Naive thymus-derived CD8-positive, alpha-beta T cell (primary cell): ENCODE measurements at places on chromosomes 2 and 18.

GRCh38 chr2:183029219-183029618 lies 9.0 kb downstream of the NCKAP1 start:
- peaks cover 50% of the 10 kb centered on the region for H3K27me3 ChIP-seq
- no peak overlapping the region for H3K27ac ChIP-seq
- no peak overlapping the region for H3K4me3 ChIP-seq

- peak; percentile 69 for DNase-seq
- no peak overlapping the region for H3K4me3 ChIP-seq
- peak overlapping the region; percentile 12 for H3K27ac ChIP-seq
Observed at GRCh38 chr2:157492189-157492773, 48.4 kb upstream of the CYTIP start.

DNA sequence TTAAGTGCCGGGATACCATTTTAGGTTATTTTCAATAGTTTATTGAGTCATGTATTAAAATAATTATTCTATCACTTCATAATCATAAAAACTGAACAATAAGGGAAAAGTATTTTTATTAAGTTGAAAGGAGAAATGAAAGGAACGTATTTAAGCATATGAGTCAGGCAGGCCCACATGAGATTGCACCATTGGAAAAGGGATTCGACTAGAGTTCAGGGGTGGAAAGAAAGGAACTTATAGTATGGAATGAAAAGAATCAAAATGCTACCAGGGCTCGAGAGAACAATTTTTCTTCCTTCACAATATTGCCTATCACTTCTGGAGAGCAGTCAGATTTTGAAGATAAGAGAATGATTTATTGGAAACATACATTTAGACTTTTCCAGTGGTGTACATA lies 516.5 kb upstream of the NETO1 start:
- no peaks in the 10 kb centered on the region for H3K4me1 ChIP-seq
- H3K36me3 ChIP-seq: no peaks in the 10 kb centered on the region
- DNase-seq: no peak
- no peak overlapping the region for H3K27ac ChIP-seq

- peaks cover 28% of the 10 kb centered on the region for H3K4me1 ChIP-seq
- peak overlapping the region; percentile 86 for H3K4me3 ChIP-seq
- peak overlapping the region; percentile 81 for H3K27ac ChIP-seq
- no peak for DNase-seq
- H3K27me3 ChIP-seq: peaks cover 6% of the 10 kb centered on the region
Observed at GRCh38 chr2:101152272-101153076, 1.3 kb upstream of the TBC1D8 start.

- no peak overlapping the region for H3K4me3 ChIP-seq
- peaks cover 8% of the 10 kb centered on the region for H3K27me3 ChIP-seq
- H3K27ac ChIP-seq: no peak overlapping the region
- peaks cover 14% of the 10 kb centered on the region for H3K4me1 ChIP-seq
Observed at GRCh38 chr18:48989304-48990303, 38.8 kb upstream of the SMAD7 start.

DNA sequence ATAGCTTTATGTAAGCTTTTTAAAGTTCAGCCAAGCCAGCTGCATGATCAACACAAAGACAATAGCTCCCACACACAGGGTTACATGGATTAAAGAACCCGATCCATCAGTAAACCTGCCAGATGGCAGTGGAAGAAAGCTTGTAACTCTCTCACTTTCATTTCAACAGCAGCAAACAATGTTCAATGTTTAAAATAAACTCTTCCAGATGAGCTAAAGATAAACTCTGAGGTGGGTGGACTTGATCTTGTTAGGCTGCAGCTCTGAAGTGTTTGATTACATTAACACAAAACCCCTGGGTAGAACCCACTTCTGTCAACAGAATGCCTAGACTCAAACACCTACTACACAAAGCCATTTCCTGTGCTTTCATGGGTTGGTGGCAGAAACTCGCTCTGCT lies 13.9 kb downstream of the RDH14 start:
- peak; percentile 37 for DNase-seq
- H3K27me3 ChIP-seq: no peaks in the 10 kb centered on the region
- peak overlapping the region; percentile 40 for H3K4me3 ChIP-seq
- peak overlapping the region; percentile 74 for H3K27ac ChIP-seq
- H3K4me1 ChIP-seq: peaks cover 44% of the 10 kb centered on the region

GRCh38 chr2:28445448-28446258 lies 50.2 kb upstream of the PLB1 start:
- peaks cover 1% of the 10 kb centered on the region for H3K4me1 ChIP-seq
- DNase-seq: no peak
- no peak overlapping the region for H3K27ac ChIP-seq
